Suppressor macrophage treated with lipopolysaccharide for 1 hour (primary cell): ENCODE measurements at places on chromosomes 16 and 17.

DNA sequence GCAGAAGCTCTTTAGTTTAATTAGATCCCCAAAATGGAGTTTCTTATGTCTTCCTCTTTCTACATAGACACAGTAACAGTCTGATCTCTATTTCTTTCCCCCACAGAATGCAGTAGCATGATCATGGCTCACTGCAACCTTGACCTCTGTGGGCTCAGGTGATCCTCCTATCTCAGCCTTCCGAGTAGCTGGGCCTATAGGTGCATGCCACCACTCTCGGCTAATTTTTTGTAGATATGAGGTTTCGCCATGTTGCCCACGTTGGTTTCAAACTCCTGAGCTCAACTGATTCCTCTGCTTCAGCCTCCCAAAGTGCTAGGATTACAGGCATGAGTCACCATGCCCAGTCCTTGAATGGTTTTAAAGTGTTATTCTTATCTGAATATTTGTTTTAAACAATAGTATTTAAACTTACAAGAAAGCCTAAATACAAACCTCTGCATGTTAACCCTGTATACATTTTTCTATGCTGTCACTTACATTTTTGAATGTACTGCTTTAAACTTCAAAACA is 120.6 kb downstream of the GOSR1 start:
- DNase-seq = no peak

DNA sequence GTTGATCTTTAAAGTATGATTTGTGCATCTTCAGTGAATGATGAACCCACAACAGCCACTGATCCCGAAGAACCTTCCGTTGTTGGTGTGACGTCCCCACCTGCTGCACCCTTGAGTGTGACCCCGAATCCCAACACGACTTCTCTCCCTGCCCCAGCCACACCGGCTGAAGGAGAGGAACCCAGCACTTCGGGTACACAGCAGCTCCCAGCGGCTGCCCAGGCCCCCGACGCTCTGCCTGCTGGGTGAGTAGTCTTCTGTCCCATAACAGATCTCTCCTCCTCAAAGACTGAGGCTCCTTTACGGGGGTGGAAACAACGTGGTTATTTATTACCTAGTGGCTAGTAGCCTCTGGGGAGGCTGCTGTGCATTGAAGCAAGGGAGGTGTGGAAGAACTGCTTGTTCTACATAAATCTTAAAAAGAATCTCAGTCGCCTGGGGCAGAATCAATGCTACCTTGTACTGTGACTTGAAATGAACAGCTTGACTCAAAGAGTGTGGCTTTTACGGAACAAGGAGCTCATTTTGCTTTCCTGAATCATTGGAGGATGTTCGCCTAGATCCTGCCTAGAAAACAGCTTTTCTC is 63.0 kb upstream of the CLEC18A start:
- no peak for DNase-seq

DNA sequence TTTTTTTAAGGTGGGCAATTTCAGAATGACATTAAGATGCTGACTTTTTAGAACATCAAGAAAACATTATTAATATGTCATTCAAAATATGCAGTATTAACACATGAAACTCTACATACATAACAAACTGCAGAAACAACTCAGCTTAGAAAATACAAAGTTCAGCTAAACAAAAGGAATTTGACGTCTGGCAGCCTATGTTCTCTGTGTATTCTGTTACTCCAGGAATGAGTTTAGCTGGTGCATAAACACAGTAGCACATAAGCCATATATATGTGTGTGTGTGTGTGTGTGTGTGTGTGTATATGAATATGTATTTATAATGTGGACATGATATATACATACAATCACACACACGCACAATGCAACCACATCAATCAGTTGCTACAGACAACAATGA is 413.5 kb upstream of the PSMD7 start:
- no peak for DNase-seq

- no peak for DNase-seq
Observed at GRCh38 chr16:57620335-57621231, 7.8 kb upstream of the ADGRG1 start.

GRCh38 chr16:10349851-10350250 is 36.0 kb upstream of the ATF7IP2 start:
- no peak for DNase-seq

- no peak for DNase-seq
Observed at GRCh38 chr17:78159575-78160158, 8.7 kb upstream of the SYNGR2 start.

DNA sequence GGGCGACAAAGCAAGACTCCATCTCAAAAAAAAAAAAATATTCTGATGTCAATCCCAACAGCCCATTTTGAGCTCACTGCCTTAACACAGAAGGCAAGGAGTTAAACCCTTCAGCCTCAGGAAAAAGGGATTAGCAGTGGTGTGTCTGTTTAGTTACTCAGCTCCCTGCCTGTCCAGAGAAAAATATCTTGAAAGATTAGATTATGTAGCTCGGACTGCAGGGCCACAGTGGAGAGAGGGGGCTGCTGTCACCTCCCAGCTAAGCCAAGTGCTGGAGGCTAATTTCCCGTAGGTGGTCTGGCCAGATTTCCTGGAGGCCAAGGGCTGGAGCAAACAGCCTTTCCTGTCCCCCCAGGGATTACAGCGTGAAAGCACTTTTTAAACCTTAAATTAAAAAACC is 50.3 kb downstream of the C16orf95 start:
- DNase-seq = no peak

GRCh38 chr17:602436-602835 is 112.2 kb downstream of the VPS53 start:
- DNase-seq = no peak

DNA sequence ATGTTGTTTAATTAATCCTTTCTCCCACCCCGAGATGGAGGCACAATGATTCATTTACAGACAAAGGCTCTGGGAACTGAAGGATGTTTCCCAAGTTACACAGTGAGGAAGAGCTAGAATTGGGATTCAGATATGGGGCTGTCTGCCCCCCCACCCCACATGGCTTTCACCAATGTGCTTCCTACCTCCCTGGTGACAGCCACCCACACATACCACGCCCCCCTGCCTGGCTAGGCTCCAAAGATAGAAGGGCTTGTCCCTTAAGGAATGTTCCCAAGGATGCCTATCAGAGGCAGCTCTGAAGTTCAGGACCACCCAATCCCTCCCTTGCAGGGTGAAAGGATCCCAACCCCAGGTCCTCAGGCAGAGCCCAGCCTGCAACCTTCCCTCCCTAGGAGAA is 32.9 kb downstream of the CFAP20 start:
- DNase-seq = no peak

GRCh38 chr17:77709594-77709993 is 248.9 kb upstream of the TNRC6C start:
- DNase-seq = no peak

DNA sequence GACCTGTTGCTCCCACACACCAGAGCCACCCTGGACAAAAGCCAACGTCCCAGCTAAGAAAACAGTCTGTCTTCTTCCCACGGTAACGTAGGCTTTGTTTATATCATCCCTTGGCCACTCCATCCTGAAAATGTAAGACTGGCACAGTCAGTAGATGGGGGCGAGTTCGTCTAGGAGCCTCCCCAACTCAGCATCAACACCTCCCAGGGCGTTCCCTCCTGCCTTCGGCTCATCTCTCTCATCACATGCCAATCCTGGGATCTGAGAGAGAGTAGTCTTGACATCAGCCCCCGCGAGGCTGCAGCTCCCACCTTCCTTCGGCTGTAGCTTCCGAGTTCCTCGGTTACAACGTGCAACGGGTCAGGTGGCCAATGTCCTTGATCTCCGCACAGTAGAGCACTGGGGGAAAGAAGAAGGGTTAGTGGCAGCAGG is 894 bp downstream of the RNF227 start:
- DNase-seq = peak; percentile 34

- no peak for DNase-seq
Observed at GRCh38 chr16:88510091-88510994, 57.3 kb downstream of the ZFPM1 start.

DNA sequence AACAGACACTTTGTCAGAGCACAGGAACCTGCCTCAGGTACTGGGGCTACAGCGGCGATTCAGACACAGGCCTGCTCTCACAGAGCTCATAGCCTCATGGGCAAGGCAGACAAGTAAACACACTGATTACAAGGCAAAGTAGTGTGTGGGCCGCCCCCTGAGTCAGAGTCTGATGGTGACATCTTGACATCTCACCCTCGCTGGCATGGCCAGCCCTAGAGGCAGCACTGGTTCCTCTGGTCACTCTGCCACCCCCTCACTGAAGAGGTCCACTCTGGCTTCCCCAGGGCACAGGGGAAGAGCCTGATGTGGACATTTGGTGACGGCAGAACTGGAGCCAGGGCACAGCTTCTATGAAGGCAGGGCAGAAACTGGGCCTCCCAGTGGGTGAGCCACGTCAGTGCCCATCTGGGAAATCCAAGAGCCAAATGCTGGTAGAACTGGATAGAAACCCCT is 32.9 kb upstream of the TOB1 start:
- DNase-seq = peak; percentile 89

DNA sequence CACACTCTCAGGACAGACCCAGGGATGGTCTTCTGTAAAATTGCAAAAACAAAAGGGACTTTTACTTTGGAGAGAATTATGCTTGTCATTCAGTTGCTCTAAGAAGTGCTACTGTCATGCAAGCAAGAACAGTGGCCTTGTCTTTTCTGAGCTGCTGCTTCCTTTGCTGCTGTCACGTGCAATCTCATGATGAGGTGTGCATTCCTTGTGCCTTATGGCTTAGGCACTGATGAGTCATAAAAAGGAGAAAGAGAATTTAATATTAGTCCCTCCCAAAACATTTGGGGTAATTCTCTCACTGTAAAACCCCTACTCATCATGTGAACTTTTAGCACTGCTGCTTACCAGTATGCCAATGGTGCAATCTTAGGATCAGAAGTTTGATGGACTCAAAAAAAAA is 2051.3 kb downstream of the TP53TG3F start:
- DNase-seq = no peak

- peak; percentile 83 for DNase-seq
Observed at GRCh38 chr17:1724351-1724868, at the start of gene WDR81. TSS of gene WDR81 (plus strand) at chr17:1724704. CDS start at chr17:1724960, 256 bp downstream.

DNA sequence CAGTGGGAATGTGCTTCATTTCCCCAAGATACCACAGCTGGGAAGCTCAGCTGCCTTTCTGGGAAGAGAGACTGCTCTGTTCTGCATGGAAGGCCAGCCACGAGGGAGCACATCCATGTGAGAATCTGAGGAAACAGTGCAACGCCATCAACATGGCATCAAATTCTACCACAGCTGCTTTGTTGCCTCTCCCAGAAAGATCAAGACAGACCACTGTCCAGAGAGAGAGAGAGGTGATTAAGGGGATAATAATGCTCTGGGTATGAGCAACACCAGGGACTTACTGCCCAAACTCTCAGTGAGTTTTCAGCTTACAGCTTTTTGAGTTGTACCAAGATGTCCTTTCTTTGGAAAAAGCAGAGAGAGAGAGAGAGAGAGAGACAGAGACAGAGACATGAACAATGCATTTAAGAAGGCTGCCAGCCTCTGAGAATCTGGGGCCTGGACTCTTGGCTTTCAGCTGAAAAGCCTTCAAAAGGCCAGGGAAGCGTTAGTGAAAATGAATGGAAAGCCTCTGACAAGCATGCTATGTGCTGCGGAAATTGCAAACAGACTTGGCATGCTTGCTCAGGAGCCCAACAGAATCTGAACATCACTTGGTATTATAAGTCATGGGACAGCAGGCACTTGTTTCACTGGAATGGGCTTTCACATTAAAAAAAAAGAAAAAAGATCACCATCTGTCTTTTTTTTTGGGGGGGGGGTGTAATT is 223.1 kb downstream of the MAP2K6 start:
- DNase-seq = no peak

DNA sequence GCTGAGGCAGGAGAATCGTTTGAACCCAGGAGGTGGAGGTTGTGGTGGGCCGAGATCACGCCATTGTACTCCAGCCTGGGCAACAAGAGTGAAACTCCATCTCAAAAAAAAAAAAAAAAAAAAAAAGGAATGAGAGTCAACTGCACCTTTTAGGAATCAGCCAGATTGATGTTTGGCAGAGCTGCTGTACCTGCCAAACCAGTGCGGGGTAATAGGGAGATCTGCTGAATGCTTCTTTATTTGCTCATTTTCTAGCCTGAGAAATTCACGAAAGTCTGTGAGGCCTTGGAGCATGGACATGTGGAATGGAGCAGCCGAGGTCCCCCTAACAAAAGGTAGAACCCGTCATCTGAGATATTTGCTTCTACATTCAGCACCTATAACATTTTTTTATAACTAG is 18.4 kb downstream of the OGFOD1 start:
- DNase-seq = no peak

DNA sequence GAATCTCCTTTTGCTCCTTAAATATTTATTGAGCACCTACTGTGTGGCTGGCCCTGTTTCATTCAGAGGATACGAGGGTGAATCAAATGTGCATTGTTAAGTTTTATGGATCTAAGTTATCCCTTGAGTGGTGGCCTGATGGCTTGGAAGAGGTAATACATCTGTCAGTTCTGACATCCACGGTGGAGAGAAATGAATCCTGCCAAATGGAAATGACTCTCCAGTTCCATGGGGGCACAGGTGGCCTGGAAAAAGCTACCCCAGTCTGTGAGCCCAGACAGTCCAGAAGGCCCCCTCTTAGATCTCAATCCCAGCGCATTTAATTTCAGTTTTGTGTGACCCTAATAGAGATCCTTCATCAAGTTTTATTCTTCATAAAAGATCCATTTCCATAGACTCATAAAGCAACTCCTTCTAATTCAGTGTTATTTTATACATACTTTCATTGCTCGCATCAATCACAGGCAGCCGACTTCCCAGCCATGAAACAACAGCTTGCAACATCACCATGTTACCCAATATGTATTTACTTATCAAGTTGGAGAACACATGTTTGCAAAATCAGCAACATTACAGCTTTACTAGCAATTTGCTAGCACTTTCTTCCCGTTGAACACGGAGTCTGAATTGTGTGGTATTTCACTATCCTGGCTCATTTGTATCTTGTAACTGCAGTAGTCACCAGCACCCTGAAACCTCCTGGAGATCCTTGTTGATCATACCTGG is 334.8 kb upstream of the HSBP1 start:
- no peak for DNase-seq

GRCh38 chr17:28112181-28112580 is 69.7 kb downstream of the NLK start:
- DNase-seq = no peak

DNA sequence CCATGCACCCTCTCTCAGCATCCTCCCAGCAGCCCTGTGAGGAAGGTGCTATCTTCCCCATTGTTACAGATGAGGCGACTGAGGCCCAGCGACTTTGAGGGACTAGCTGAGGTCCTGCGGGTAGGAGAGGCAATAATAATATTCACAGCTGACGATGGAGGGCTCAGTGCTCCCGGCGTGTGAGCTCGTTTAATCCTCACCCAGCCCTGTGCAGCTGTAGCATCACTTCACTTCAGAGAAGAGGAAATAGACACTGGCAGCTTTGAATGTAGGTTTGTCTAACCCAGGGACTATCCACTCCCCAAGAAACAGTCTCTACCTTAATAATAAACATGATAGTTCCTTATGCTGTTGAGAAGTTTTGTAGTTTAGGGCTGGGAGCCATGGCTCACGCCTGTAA is 21.6 kb downstream of the LASP1 start:
- no peak for DNase-seq

DNA sequence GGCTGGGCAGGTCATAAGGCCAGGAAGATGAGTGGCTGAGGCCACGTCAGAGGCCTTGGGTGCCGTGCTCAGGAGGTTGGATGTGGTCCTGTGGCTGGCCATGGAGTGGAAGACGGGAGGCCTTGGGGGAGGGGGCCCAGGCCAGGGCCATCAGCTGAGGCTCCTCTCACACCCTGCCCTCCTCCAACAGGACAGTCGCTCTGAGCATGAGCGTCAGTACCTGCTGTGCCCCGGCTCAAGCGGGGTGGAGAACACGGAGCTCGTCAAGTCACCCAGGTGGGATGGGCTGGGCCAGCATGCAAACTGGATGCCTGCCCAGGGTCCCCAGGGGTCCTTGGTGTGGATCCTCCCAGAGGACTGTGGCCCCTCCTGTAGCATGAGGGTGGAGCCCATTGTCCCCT is 19.2 kb downstream of the POLR3E start:
- DNase-seq = no peak
